ENCODE measurements at places on chromosomes 1 and 21.

DNA sequence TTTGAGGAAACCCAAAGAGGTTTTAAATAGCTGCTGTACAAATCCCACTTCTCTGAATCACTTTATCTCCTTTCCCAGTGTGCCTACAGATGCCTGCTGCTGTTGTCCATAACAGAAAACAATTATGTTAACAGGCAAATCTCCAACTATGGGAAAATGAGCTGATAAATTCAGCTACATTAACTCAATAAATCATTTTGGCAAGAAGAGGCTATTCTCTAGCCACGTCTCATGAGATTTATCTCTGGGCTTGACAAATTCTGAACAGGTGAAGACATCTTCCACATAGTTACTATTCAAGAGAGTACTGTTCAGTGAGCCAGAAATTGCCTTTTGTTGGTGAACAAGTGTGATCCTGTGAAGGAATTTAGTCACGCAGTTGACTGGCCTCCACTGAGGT, 327.1 kb upstream of the FMN2 start:
- DNase-seq, result no peak

GRCh38 chr21:42315296-42315891, at the start of gene TFF3:
TFF3 (minus strand) TSS chr21:42315409; CDS start chr21:42315374, 35 bp downstream.
- no peak for DNase-seq

DNA sequence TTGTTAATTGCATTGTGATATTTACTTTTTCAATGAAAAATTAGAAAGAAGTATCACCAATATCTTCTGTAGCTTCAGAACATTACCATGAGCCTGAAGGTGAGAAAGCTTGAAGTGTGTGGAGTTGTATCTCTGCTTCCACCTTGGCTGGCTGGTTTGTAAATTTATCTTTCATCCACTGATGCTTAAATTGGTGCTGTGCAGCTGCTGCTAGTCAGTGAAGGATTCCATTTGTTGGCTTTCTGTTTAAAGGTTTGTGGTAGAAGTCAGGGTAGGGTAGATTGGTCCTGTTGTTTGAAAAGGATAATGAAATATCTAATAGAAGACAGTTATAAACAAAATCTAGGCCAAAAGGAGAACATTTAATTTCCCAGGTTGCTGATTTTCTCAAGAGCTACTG, 105.7 kb downstream of the C1orf21 start:
- DNase-seq, result no peak

DNA sequence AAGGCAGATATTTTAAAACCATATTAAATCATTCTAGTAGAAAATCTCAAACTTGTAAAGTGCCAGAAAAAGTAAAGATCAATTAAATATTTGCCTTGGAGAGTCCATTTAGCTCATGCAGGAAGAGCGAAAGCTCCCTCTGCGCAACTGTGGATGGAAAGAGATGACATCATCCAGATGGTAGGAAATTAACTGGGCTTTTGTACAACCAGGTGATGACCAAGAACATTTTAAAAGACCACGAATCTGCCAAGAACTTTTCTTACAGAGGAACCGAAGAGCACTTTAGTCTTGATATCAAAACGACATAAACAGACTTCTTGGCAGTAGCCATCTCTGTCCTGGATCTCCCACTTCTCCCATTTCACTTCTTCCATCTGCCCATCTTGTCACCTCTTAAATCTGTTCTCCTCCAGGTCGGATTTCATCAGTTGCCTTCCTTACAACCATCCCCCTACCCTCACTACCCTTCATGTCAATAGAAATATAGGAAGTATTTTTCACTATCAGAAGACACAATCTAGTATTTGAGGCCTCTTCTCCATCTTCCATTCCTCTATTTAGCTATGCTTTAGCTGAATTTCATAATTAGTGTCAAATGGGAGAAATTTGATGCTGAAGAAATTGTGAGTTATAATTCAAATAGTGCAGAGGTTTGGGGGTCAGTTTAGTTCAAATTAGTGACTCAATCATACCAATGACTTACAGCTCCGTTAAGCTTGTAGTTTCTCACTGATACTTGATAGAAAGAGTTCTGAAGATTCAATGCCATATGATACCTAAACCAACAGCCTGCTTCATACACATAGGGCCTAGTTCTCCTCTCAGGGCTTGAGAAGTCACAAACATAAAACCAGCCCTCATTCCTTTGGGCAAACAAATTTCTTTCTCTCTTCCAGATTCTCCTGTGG, 22.0 kb upstream of the DNASE2B start:
- DNase-seq, result no peak

GRCh38 chr1:149949911-149950310, 13.2 kb upstream of the MTMR11 start:
- DNase-seq, result no peak

GRCh38 chr1:115469703-115470476, 131.8 kb upstream of the NGF start:
- no peak for DNase-seq

- DNase-seq, result no peak
Observed at GRCh38 chr1:159973350-159973940, 19.4 kb upstream of the SLAMF9 start.

DNA sequence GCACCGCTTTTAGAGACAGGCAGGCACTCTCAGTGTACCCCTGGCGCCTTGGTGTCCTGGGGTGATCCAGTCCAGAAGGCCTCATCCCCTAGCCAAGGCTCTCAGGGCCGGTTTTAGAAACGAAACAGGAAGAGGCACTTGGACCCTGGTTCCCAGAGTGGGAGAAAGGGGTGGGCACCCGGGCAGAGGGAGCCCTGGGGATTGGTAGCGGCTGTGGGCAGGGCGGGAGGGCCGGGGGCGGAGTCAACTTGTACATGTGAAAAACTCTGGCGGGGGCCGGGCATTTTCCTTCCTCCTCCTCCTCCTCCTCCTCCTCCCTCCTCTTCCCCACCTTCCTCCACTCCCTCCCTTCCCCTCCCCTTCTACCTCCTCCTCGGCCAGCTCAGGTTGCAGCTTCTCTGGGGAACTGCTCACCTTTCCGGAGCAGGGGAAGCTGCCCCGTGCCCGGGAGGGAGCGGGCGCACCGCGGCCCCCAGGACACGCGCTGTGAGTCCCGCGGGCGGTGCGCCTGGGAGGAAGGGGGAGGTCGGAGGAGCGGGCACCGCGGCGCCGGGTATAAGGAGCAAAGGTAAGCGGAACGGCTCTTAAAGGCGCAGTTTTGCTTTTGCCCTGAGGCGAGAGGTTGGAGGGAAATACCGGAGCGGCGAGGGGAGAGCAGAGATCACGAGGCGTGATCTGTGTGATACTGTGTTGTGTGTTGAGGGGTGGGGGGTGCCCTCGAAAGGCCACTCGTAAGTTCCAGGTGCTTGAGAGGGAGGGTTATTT, at the start of gene CDK18:
CDK18 (plus strand) TSS at position 359 of the 765 bp plus-strand sequence. CDS start 18,499 bp downstream, outside the sequence.
- no peak for DNase-seq

DNA sequence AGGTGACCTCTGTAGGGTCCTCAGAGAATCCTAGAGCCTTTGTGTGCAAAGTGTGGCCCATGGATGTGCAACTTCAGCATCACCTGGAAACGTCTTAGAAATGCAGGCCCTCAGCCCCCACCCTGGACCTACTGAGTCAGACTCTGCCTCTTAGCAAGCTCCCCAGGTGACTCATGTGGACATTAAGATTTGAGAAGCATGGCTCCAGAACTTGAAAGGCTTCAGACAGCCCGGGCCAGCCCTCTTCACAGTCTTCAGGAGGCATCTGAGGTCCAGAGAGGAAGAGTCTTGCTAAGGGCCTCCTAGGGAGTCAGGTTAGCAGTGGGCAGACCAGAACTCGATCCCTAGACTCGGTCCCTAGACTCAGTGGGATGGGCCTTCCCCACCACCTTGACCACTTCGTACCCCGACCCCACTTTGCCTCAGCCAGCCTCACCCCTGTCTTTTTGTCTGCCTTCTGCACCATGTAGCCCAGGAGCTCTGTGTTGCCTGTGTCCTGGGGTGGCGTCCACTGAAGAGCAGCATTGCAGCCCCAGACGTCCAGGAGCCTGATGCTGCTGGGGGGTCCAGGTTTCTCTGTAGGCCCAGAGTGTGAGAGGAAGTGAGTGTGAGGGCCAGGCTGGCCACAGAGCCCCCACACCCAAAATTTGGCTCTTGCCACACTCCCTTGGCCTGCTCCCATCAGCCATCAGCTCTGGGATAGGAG, 4.8 kb downstream of the MYBPH start:
- DNase-seq, result no peak

DNA sequence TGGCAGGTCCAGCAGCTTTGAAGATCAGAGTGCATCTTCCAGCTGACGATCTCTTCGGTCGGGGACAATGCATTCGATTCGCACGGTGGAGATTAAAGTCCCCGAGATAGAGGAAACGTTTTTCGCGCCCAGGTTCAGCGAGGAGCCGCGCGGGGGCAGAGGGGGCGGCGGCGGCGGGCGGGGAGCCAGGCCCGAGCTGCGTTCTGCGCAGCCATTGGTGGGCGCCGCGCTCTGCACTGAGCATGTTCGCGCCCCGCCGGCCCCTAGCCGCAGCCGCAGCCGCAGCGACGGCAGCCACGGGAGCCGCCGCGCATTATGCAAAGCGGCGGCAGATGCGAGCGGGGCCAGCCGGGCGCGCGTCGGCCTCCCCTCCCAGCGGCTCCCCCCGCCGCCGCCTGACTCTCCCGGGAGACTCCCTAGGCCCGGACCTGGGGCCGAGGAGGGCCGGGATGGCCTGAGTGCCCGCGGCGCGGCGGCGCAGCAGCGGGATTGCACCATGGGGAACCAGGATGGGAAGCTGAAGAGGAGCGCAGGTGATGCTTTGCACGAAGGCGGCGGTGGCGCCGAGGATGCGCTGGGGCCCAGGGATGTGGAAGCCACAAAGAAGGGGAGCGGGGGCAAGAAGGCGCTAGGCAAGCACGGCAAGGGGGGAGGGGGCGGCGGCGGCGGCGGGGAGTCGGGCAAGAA, at the start of gene FMN2:
FMN2 (plus strand) TSS at position 270 of the 687 bp plus-strand sequence; CDS start at position 497, 227 bp downstream.
- no peak for DNase-seq

GRCh38 chr1:180773210-180773865, 139.4 kb upstream of the KIAA1614 start:
- DNase-seq, result no peak

DNA sequence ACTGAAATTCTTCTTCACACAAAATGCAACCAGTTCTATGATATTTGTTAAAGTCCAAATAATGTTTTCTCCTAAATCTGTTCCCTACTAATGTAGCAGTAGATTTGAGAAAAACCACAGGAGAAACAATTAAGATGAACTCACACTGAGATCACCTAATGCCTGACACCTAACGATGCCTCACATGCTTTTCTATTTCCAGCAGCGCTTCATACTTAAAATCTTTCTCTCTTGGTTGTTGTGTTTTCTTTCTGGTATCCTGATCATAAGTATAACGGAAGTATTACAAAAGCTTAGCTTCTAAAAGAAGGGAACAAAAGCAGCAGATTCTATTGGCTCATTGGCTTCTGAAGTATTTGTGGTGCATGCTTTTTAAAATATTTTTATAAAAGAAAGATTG, 267.2 kb upstream of the SGIP1 start:
- DNase-seq, result no peak

GRCh38 chr1:154751690-154752089, 118.4 kb downstream of the KCNN3 start:
- no peak for DNase-seq

- no peak for DNase-seq
Observed at GRCh38 chr1:75131565-75132241, 2.5 kb upstream of the LHX8 start.

GRCh38 chr1:63277195-63278192, 44.9 kb upstream of the FOXD3 start:
- no peak for DNase-seq

DNA sequence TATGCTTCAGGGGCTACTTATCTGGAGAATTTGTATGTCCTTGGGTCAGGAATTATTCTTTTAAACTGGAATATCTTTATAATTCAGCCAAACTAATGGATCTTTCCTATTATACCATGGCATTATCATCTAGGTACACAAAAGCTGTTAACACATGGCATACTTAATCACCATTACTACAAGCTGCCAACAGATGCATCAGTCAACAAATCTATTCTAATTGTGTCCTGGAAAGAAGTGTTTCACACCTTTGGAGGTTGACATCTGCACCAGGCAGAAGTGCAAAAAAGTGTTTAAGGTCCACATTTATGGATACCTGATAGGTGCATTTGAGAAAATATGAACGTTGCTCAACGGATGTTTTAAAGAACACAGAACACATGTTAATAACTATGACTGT, 470.2 kb upstream of the ADGRL2 start:
- DNase-seq, result no peak

DNA sequence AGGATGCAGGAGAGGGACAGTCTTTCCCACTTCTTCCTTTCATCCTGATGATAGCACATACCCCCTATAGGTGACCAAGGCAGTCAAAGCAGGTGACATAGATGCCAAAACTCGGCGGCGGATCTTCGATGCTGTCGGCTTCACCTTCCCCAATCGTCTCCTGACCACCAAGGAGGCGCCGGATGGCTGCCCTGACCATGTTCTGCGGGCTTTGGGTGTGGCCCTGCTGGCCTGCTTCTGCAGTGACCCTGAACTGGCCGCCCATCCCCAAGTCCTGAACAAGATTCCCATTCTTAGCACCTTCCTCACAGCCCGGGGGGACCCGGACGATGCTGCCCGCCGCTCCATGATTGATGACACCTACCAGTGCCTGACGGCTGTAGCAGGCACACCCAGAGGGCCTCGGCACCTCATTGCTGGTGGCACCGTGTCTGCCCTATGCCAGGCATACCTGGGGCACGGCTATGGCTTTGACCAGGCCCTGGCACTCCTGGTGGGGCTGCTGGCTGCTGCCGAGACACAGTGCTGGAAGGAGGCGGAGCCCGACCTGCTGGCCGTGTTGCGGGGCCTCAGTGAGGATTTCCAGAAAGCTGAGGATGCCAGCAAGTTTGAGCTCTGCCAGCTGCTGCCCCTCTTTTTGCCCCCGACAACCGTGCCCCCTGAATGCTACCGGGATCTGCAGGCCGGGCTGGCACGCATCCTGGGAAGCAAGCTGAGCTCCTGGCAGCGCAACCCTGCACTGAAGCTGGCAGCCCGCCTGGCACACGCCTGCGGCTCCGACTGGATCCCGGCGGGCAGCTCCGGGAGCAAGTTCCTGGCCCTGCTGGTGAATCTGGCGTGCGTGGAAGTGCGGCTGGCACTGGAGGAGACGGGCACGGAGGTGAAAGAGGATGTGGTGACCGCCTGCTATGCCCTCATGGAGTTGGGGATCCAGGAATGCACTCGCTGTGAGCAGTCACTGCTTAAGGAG, 2.9 kb downstream of the NCDN start:
- no peak for DNase-seq

DNA sequence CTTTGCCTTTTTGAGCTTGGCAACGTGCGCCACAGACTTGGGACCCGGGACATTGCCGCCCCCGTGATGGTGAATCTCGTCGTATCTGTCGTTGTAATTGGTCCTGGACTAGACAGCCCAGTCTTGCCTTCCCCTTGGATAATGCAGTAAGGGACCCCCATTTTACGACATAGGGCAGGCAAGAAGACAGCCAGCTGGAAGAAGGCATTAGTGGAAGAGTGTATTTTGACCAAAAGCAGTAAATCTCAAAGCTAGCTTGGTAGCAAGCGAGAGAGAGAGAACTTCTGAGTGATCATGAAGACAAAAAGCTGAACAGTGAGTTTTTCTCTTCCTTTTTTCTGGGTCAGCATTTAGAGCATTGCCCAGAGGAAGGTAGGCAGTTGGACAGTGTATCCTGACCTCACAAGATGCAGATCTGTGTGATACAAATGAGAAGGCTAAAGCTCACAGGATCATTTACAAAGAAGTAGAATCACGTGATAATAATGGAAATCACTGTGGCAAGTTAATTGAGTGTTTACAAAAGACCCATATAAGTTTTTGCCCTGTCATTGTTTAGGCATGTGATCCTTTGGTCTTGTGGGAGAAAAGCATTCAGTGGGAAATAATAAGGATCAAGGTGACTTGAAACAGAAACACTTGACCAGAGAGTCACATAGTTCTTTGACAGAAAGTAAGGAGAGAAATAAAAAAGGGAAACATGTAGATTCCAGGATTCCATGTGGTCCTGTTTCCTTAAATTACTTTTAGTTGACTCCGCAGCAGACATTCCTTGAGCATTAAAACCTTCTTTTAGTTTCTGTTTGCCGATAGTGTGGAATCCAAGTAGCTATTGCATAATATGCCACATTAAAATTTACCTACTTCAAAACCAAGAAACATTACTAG, 66.3 kb downstream of the CNST start:
- DNase-seq, result peak; percentile 57
